ENCODE measurements at places on chromosomes 6 and 20.
A peak's percentile ranks its signal among the peaks of the same experiment; 100 is the strongest.

DNA sequence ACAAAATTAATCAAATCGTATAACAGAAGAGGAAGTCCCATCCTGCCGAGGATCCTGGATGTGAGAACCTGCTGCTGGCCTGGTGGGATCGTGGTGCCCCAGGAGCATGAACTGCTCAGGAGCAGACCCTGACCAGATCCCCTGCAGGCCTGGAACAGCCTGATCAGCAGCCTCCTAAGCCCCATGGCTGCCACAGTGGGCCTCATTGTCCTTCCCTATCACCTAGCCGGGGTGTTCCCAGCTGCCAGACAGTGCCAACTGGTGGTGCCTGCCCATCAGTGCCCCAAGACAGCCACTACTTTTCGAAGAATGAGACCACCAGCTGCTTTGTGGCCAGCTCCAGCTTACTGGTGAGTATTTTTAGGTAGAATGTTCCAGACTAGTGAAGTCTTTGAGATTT, 19.6 kb upstream of the MAS1L start:
- DNase-seq, result no peak

DNA sequence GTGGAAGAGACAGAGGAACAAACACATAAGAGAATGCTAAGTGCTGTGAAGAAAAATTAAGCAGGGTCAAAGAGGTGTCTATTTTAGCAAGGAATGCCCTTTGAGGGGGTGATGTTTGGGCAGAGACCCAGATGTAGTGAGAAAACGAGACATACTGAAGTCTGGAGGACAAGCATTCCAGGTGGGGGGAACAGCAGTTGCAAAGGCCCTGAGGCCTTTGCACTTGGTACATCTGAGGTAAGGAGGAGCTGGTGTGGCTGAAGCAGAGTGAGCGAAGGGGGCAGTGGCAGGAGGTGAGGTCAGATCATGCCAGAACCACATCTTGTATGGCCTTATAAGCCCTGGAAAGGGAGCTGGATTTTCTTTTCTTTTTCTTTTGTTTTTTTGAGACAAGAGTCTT, 6.2 kb upstream of the GDF5 start:
- DNase-seq, result no peak

DNA sequence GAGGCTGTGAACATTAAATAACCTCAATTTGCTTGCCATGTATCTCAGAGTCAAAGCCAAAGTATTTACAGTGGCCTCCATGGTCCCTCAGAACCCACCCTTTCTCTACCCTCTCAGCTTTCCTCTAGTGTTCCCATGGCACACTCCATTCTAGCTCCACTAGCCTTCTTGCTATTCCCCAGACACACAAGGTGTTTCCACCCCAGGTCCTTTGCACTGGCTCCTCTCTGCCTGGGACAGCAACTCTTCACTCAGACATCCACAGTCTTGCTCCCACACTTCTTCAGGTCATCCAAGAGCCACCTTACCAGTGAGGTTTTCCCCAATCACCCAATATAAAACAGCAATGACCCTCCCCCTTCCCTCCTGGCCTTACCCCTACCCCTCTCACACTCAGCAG, 56.5 kb upstream of the PLEKHG1 start:
- DNase-seq, result no peak

DNA sequence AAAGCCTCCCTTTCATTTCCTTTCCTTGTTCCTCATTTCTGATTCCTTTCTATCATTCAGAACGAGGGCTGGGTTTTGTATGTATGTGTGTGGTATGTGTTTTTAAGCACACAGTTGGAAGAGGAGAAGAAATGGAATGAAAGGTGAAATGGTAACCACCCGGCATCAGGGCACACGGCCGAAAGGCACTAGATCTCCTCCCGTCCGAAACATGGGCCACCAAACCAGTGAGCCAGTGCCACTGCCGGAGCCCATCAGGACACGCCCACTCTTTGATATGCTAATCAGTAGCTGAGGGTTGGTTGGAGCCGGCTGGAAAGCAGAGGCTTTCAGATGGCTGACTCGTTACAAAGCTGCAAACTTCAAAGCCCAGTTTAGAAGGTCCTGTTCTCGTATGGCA, 228.6 kb upstream of the JARID2 start:
- DNase-seq, result peak; percentile 78

DNA sequence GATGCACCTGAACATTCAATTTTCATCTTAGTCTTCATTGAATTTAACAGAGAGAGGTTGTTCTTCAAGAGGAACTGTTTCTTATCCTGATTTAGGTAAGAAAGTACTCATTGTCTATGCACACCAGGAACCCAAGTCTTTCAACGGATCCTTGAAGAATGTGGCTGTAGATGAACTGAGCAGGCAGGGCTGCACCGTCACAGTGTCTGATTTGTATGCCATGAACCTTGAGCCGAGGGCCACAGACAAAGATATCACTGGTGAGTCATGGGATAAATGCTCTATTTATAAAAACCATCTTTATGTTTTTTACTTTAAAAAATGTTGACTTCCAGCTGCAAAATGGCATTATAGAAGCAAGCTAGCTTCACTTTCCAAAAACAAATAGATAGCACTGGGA, 10.2 kb downstream of the NQO2 start:
- DNase-seq, result no peak

DNA sequence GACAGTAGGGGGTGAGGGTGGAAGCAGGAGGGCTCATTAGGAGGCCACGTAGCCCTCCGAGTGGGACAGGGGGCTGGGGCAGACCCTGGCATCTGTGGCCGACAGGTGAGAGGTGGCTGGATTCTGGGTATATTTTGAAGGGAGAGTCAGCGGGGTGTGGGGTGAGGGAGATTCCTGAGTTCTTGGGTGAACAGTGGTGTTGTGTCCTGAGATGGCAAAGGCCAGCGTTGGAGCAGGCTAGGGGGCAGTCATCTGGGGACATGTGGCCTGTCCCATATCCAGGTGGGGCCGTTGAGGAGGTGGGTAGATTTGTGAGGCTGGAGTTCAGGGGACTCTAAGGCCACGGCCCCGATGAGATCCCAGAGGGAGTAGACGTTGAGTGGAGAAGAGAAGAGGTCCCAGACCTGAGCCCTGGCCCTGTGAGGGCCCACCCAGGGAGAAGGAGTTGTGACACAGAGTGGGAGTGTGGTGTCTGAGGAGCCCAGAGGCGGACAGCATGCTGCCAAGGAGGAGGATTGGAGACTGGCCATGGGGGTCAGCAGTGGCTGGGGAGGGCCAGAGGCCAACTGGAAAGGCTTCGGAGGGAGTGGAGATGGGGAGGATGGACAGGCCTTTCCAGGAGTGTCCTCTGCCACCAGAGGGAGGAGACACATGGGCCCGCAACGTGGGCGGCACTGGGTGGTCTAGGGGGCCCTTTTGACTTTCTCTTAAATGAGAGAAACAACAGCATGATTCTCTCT, 19.6 kb downstream of the PACSIN1 start:
- no peak for DNase-seq

- DNase-seq, result no peak
Observed at GRCh38 chr6:8736156-8736895, 301.0 kb upstream of the SLC35B3 start.

GRCh38 chr20:44364780-44365179, 9.3 kb downstream of the HNF4A start:
- no peak for DNase-seq

DNA sequence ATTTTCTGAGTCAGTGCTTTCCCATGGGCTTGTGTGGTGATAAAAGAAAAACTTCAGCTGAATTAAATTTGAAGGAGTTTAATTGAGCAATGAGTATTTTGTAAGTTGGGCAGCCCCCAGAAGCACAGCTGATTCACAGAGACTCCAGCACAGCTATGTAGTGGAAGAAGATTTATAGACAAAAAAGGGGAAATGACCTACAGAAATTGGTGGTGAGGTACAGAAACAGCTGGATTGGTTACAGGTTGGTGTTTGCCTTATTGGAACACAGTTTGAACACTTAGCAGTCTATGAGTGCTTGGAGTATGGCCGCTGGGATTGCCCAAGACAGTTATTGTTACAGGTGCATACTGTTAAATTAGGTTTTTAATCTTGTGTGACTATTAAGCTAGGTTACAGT, 96.9 kb upstream of the PTPRK start:
- DNase-seq, result no peak

DNA sequence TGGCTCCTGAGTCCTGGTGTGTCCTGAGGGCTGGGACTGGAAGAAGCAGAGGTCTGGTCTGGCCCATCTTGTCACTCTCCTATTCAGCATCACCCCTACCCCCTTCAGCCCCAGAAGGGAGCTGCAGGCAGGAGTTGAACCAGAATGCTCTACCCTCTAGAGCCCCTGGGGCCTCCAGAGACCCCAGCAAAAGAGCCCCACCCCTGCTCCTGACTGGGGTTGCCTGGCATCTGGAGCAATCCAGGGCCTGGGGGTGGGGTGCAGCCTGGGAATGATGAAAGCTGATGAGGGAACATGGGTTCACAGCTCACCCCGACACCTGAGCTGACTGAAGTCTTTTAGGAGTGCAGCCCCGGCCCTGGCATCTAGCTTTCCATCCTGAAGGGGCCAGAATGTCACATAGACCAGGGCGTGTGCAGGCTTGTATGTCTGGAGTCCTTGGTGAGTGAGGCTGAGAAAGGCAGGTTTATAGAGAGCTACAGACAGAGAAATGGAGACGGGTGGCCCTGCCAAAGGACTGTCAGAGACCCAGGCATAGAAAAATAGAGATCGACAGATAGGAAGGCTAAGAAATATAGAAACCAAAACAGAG, 12.2 kb downstream of the FGD2 start:
- DNase-seq, result no peak

DNA sequence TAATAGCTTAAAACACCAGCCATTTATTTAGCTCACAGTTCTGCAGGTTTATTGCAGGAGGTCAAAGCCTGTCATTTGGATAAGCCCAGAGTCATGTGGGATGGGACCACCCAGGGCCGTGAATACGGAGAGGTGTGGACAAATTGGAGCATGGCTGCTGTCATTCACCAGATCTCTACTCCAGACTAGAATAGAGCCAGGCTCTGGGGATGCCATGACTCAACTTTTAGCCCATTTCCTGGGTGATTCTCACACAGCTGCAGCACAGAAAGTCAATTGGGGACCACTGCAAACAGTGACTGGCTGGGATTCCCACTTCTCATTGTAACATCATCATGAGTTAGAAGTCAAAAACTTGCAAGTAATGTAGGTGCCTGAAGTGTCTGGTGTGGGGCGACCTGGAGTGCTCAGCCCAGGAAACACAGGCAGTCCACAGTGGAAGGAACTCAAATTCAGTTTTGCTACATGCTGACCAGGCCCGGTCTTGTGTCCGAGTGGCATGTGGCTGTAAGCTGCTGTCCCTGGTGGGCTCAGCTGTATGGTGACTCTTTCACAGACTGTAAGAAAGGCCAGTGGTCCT, 174.3 kb downstream of the SCP2D1 start:
- DNase-seq, result peak; percentile 35

- peak; percentile 70 for DNase-seq
Observed at GRCh38 chr6:166619912-166620311, 7.1 kb downstream of the RPS6KA2 start.

GRCh38 chr20:52675375-52675774, 296.8 kb upstream of the TSHZ2 start:
- no peak for DNase-seq

DNA sequence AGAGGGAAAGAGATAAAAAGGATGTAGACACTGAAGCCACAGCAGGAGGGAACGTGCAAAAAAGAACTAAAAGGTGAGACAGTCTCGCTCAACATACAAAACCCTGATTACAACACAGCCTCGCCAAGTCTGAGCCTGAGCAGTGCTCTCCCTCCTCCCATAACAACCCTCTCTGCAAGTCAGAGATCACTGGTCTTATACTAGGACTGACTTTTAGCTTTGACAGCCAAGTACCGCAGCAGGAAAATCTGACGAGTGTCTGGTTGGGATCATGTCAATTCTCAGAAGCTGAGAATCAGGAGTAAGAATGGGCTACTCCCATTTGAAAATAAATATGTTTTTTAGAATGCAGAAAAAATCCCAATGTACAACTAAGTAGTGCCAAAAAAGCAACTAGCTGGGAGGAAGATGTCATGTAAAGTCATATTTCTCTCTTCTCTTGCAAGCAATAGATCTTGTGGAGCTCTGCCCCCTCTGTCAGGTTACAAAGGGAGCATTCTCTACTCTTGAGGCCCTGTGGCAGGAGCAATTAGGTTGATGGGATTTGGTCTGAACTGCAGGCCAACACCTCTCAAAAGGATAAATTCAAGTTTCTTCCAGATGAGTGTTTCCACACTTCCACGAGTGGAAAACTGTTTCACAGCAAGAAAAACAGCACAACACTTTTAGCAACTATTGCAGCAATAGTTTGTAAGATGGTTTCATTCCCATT, 118.9 kb upstream of the COL21A1 start:
- DNase-seq, result peak; percentile 66

GRCh38 chr6:141301779-141302178, 830.9 kb upstream of the GJE1 start:
- DNase-seq, result no peak
